ENCODE measurements at places on chromosomes 11 and 22.
A peak's percentile ranks its signal among the peaks of the same experiment; 100 is the strongest.

DNA sequence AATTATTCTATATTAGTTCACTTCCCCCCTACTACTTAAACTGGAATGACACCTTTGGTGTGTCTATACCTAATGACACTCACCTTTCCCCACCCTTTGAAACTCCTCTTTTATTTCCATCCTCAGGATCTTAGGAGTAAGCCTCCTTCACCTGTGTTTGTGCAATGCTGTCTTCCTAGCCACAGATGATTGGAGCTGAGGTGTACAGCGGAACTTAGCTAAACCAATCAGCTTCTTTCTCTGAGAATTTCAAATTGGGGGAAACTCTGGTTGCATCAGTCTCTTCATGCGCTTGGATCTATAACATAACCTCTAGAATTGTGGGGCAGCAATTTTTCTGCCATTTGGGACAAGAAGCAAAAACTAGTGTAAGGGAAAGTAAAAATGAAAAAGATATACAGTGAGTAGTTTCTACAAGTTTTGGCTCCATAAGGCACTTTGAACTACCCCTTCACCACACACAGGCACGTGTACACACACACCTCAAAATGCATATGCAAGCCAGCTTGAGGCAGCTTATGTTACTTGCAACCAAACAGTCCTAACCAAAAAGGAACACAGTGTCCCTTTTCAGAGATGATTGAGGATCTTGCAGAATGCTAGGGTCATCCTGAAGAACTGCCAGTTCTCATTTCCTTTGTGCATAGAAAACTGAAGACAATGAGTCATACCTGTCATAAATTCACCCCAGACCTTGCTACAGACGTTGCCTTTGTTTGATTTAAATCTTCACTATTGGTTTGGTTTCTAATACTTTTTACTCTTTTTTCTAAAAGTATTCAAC, 36.0 kb upstream of the LDLRAD3 start:
- DNase-seq, result peak; percentile 59

DNA sequence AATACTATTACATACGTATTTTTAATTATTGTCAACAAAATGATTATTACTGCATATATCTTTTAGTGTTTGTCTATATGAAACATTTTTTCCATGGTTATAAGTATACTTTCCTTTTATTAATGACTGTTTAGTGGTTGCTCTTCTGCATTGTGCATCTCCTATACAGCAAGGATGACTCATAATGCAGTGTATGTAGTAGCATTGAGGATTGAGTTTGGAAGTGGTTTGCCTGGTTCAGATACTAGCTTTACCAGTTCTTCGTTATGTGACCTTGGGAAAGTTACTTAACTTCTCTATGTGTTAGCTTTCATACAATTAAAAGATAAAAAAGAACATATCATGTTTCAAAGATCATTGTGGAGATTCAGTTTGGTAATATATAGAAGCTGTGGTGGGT, 44.1 kb downstream of the CHORDC1 start:
- DNase-seq, result no peak

DNA sequence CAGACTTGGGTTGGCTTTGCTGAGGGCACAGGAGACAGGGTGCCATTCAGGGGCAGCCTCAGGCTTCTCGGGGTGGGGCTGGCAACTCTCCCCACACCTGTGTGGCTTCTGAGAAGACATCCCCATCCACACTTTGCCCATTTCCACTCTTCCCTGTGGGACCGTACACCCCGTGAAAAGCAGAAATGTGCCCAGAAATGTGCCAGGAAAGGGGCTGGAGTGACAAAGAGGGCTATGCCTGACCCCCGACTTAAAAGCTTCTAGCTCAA, 50.6 kb downstream of the SGSM3 start:
- no peak for DNase-seq

DNA sequence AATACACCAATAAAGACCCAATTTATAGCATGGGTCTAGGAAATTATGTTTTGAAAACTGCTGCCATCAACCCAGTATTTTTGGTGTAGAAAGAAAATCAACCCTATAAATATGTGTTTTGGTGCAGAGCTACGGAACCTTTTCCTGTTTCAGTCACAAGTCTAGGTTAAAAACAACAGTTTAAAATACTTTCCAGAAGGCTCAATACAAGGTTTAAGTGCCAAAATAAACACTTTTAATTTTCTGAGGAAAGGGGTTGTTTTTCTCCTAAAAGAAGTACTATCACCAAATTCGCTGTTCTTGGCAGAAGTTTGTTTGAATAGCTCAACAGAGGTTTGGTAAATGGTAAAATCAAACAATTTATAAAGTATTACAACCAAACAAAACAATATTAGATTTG, 201.3 kb downstream of the TMEM135 start:
- DNase-seq, result no peak

All from fibroblast of skin of abdomen (primary cell).